Activated T-cell treated with anti-CD3 and anti-CD28 coated beads, Interleukin-2, amount 50 U/mL, for 4 hours (primary cell): ENCODE measurements at places on chromosomes 7 and 10. TPM values are rescaled to one million over a fixed set of nuclear protein-coding genes. Genes with fewer than 3 reads are reported as not detected.

C7orf33 gene
- not detected for total RNA-seq

COL13A1 gene
- not detected for total RNA-seq

SYT15 gene
- 0.53 TPM for total RNA-seq

BAIAP2L1 gene
- total RNA-seq, result 0.56 TPM

MYL10 gene
- total RNA-seq, result not detected

DNA sequence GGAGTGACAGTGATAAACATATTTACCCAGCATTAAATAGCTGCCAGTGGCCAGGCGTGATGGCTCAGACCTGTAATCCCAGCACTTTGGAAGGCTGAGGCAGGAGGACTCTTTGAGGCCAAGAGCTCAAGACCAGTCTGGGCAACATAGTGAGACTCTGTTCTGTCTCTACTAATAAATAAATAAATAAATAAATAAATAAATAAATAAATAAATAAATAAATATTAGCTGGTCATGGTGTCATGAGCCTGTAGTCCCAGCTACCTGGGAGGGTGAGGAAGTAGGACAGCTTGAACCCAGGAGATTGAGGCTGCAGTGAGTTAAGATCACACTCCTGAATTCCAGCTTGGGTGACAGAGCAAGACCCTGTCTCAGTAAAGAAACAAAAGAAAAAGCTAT lies 384.0 kb upstream of the ADARB2 start:
- DNase-seq, result no peak

DNA sequence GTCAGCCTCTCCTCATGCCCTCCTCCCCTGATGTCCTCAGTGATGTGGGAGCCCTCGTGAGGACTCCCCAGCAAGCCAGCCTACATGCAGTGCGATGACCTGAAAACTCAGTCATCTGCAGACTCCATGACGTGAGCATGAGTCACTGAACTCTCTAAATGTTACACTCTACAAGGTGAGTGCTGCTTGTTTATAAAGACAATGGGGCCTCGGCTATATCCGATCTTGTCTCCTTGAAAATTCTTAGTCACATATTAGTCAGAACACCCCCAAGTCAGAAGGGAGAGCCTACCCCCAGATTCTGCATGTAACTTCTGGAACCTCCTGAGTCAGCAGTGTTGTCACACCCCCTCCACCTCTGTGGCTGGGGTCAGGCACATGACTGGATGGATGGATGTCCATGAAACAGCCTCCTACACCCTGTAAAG lies 673.8 kb downstream of the INHBA start:
- no peak for DNase-seq

DNA sequence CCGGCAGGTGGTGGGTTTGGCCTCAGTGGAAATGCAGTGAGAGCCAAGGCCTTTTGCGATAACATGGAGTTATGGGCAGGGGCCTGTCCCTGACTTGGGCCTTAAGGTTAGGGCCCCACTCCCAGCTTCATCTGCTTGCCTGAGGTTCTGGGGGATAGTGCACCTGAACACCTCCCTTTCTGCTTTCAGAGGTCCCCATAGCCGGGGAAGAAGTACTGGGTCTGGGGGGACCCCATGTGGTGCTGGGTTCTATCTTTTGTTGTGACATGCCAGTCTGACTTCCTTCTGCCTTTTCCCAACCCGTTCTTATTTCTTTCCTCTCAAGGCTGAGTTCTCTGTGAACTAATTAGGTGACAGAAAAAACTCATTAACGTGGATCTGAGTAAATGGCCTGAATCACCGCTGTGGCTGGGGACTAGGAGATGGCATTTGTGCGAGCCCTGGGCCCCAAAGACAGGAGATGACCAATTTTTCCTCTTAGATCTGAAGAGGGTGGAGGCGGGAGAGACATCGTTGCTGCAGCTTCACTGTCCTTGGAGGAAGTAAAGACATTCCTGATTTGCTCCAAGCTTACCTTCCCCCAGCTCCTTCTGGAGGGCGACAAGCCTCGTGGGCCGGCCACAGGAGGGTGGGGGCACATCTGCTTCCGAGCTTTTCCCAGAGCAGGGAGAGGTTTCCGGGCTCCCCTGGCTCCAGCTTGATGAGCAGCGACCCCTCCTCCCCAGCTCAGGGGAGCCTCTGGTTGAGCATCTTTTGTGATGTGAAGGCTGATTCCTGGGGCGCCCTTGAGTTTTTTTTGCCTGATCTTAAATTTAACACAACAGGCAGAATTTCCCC lies 2.0 kb downstream of the AGAP3 start:
- DNase-seq, result no peak

DNA sequence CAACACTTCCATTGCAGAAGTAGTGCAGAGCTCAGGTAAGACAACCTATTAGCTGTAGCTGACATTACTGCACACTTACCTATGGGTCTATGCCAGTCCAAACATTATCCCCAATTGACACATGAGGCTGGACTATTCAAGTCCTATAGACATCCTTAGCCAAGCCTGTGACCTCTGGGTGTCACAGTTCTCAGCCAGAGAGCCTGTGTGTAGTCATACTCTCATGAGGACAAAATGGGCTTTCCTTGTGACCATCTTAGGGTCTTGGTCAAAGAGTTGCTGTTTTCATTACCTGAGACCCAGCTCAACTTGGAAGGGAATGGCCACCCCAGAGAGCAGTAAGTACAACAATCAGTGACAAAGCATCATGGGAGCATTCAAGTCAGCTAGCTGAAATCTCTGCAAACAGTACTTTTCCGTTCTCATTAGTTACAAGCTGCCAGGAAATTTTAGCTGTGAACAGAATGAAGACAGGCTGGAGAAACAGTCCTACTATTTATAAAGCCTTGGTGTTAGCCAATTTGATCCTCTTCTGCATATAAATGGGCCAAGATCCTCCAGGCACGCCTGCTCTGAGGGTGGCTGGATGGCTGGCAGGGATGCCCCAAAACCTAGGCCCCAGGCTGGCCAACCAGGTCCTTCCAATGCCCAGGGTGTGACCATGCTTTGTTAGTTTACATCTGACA lies 44.3 kb downstream of the NUDCD3 start:
- no peak for DNase-seq

GRCh38 chr7:89232-90019 lies 102.9 kb upstream of the FAM20C start:
- no peak for DNase-seq

GRCh38 chr7:117112640-117113039 lies 159.3 kb downstream of the ST7 start:
- DNase-seq, result no peak

DNA sequence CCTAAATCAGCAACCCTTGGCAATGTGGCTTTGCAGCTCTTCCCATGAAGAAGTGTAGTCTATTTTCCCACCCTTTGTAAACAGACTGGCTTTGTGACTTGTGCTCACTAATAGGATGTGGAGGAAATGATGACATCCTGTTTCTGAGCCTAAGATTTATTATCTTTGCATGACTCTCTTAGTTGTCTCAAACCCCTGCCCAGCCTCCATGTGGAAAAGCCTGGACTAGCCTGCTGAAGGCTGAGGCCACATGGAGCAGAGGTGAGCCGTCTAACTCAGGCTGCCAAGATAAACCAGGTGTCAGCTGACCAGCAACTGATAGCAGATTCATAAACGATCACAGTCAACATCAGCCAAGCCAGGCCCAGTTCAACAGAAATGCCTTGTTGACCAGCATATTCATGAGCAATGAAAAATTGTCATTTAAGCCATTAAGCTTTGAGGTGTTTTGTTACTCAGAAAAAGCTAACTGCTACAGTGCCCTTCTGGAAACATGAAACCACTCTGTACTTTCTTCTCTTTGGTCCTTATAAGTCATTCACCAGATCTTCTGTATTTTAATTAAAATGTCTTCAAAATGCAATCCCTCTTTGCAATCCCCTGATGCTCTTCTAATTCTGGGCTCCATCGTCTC lies 586.3 kb upstream of the ANKRD30A start:
- no peak for DNase-seq

DNA sequence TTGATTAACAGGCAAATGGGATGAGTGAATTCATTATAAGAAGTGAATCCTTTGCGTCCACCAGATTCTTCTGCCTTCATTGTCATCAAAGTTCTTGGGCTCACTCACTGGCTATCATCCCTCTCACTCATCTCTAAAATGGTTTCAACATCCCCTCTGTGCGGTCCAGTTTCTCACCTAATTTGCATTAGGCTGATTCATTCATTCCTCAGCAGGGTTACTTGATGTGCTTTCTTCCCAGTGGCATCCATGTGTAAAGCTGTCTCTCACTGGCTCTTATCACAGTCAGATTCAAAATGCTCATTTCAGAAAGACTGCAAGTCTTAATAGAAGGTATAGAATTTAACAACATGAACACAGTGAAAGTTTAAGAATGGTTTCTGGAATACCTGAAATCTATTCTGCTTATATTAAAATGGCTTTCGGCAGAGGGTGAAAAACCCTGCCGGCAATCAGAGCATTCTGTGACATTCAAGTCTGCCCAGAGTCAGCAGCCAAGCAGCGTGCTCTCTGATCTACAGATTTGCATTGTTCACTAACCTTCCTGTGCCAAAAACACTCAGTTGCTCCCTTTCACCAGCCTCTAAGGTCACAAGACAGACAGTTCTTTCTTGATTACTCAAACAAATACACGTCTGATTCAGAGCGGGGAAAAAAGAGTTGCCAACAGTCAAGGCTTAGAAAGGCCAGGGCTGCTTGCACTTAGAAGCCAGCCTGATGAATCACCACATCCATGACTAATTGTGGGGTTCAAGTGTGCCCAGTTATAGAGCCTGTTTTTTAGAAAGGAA lies 106.7 kb downstream of the TES start:
- DNase-seq, result no peak
